ENCODE measurements at places on chromosomes 16 and 17. TPM values are rescaled to one million over a fixed set of nuclear protein-coding genes. Genes with fewer than 3 reads are reported as not detected.

Gene MT1G
- total RNA-seq = 1.3 TPM

Gene LGALS9
- total RNA-seq = 17.0 TPM

Gene CCL16
- not detected for total RNA-seq

Gene KRT31
- not detected for total RNA-seq

Gene SLC38A8
- total RNA-seq = 0.78 TPM

Gene LPO
- total RNA-seq = not detected

Gene IGFALS
- 0.11 TPM for total RNA-seq

Gene SCGB1C2
- not detected for total RNA-seq

Gene CDRT15L2
- total RNA-seq = not detected

Gene VAT1L
- 13.7 TPM for total RNA-seq

Gene ATXN1L
- total RNA-seq = 13.4 TPM

Gene KRT32
- total RNA-seq = not detected

Gene GAS7
- 72.1 TPM for total RNA-seq

Measured in Right ventricle myocardium superior (tissue), 1 donor.